ENCODE measurements at places on chromosomes 11 and 22.

DNA sequence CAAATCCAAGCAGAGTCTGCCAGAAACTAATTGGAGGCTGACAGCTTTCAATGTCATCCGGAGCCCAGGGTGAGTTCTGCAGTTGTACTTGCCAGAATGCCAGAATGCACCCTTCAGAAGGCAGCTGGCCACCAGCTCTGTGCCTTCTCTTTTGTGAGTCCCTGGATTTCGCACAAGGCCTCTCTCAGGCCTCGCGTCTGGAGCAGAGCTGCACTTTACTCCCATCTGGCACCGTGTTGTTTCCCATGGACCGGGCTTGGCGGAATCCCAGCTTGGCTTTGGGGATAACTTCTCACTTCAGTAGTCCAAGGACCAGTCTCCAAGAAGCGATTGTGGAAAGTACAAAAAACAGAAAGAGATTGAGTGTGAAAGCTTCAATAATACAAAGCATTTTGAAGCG is 451.3 kb upstream of the KIRREL3 start:
- no peak for DNase-seq

DNA sequence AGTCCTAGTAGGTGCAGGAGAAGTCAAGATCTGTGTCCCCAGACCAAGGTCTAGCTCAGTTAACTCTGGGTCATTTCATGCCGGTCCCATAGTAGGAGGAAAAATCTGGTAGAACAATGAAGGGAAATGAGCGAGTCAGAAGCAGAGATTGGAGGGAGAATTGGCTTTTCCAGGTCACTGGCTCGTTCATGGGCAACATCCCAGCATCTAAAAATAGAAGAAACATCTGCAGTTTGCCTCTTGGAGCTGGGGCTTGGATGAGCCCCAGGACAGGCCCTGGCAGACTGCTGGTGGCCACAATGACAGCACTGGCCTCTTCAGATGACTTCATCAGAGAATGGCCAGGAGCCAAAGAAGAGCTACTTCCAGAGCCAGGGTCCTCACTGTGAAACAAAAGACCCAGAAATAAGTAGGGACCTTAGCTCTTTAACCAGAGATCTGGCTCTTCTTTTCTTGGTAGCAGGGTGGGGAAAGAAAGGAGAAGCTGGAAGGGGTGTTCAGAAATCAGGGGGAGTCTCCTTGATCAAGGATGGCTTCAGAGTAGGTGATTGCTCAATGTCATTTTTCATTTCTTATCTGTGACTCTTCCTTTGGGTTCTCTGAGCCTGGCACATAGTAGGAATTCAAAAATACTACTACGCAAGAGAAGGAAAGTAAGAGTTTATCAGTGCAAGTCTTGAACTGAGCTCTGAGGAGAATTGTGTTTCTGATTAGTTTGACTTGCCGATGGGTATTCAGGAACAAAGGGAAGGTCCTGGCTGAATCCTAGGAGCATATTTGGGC is 102.6 kb downstream of the TMPRSS5 start:
- no peak for DNase-seq

DNA sequence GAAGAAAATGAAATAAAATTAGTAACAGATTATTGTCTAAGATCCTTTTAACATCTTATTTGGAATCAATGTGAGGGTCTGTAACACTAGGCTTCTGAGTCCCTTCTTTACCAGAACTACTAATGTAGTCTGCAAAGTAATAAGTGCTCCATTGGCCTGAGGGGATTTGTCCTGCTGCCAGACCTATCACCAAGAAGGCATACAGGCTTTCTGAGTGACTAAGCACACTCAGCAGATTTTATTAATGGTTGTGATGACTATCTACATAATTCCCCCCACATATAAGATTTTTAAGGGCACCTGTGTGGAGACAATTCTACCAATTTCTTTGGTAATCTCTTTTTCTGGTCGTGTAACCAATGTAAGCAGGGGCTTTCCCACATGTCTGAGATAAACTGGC is 365.0 kb upstream of the FAT3 start:
- DNase-seq, result no peak

DNA sequence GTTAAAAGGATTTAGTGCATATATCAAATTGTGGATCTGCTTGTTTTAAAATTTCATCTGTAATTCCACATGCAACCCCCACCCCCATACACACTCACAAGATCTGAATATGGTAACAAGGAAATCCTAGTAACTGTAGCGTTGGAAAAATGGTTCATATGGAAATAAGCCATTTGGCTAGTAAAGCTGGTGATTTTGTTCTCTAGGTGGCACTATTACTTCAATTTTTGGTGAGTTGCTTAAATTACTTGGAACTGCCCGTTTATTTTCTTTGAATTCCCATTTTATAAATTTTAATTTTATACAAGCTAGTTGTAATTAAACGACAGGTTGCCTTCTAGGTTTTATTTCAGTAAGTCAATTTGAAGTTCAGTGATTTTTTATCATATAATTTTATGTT is 5.3 kb downstream of the BDNF start:
- no peak for DNase-seq

- DNase-seq, result no peak
Measured at GRCh38 chr22:46484861-46485595, 52.4 kb downstream of the CELSR1 start.

GRCh38 chr11:69504576-69505335 is 23.3 kb downstream of the LINC01488 start:
- DNase-seq, result no peak

DNA sequence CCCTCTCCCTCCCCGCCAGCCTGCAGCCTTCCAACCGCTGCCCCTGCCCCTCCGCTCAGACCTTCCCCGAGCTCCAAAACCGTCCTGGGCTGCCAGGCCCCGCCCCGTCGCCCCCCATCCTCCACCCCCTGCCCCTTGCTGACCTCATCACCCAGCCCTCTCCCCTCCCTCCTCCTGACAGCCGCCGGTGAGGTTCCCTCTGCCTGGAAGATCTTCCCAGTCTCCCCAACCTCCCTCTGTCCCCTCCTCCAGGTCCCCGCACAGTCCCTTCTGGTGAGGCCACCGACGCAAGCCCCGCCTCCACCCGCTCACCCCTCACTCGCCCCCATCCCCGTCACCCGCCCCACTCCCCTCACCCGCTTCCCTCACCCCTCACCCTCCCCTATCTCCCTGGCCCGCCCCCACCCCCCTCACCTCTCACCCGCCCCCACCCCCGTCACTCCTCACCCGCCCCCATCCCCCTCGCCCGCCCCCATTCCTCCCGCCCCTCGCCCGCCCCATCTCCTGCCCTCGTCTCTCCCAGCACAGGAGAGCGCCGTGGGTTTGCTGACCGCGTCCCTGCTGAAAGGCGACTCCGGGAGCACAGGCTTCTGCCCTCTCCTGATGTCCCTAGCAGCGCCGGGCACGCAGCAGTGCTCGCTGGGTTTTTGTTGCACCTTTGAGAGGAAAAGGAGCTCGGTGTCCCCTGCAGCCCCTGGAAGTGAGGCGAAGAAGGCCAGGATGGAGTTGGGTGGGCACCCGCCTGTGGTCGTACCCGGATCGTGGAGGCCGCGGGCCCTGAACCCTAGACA is 16.4 kb upstream of the UPK3A start:
- no peak for DNase-seq

DNA sequence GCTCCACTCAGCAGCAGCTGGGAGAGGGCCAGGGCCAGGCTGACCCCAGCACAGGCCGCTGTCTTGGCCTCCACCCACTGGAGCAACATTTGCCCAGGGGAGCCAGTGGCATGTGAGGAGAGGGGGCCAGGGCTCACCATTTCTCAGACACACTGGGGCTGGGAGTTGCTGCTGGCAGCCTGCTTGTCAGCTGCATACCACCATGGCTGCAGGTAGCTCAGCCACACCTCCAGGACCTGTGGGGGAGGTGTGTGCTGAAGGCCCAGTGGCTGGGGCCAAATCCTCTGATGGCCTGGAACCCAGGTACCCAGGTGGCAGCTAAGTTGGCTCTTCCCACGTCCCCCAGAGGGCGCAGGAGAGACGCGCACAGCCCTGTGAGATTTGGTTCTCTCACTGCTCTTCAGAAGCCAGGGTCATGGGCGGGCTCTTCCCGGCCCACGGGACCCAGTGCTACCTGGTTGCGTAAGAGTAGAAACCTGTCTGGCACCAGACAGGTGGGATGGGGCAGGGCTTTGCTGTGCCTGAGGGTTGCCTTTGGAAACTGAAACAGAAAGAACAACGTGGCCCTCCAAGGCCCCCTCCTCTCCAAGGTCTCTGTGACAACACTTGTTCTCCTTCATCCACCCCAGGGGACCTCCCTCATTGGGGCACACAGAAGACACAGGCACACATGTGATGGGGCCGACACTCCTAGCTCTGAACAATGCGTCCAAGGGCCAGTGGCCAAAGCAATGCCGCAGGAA is 98.8 kb downstream of the MED15 start:
- peak; percentile 55 for DNase-seq

DNA sequence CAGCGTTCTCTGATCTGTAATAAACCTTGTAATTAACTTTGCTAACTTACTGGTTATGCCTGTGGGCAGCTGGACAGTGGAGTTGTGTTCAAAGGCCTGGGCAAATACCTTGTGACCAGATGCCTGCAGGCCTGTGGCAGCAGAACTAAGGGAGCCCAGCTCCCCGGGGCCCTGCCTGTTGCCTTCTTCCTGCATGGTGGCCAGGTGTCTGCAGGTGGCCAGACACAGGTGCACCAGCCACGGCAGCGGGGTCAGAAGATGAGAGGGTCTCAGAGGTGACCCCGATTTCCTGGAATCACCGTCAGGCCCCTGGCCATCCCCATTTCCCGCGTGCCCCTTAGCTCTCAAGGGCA is 127.2 kb downstream of the OSBP2 start:
- no peak for DNase-seq

- DNase-seq, result no peak
Measured at GRCh38 chr11:38332046-38332445, 1734.0 kb upstream of the RAG2 start.

GRCh38 chr11:72813740-72814285 is 398 bp upstream of the ATG16L2 start:
- DNase-seq, result no peak

- DNase-seq, result no peak
Measured at GRCh38 chr11:16945671-16946469, 68.3 kb downstream of the PLEKHA7 start.

GRCh38 chr22:25137577-25138525 is 61.8 kb upstream of the CRYBB3 start:
- DNase-seq, result no peak

GRCh38 chr11:9039198-9039597 is 35.4 kb upstream of the NRIP3 start:
- no peak for DNase-seq

DNA sequence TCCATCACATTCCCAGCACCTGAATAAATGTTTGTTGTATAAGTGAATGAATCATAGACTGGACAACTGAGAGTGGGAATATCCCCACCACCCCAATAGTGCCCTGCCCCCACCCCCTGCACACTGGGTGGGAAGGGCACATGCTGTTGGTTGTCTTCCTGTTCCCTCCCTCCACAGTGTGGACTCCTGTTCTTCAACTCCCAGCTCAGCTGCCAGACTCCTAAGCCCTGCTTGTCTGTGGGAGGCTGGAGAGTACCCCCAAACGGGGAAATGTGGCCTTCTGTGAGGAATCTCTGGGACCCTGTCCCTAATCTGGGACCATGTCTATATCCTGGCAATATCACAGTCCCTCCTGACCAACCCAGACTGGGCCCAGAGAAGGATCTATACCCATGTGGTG is 5.5 kb upstream of the MYOD1 start:
- no peak for DNase-seq

- no peak for DNase-seq
Measured at GRCh38 chr11:93559681-93560080, 16.5 kb upstream of the SMCO4 start.

- no peak for DNase-seq
Measured at GRCh38 chr11:37916331-37916730, 1318.3 kb upstream of the RAG2 start.

DNA sequence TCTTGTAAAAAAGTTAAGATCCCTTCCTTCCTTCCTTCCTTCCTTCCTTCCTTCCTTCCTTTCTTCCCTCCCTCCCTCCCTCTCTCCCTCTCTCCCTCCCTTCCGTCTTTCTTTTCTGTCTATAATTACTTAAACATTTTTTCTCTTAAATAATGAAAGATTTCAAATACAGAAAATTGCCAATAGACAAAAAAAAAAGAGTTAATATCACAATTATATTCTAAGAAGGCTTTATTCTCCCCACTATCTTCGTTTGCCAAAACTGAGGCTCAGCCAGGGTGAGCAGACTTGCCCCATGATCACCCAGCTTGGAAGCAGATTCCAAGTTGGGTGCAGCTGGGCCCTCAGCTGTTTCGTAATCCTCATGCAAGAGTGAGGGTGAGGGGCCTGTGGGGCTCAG is 327 bp upstream of the CACNA1I start:
- no peak for DNase-seq
